ENCODE measurements at places on chromosomes 3 and 15.

DNA sequence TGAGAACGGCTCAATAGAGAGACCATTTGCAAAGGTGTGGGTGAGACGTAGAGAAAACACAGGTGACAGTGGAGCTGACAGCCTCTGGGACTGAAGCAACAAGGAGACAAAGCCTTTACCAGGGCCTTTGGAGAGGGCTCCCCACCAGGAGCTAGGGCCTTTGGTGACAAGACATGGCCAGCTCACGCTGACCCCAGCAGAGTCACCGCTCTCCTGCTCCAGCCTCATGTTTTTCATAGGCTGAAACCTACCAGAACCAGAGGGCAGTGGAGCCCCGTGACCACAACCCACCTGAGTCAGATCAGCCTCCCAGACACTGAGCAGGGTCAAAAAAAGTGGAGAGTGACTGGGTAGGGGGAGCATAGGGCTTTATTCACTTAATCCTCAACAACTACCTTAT, 214.7 kb downstream of the SHQ1 start:
- no peak for DNase-seq

DNA sequence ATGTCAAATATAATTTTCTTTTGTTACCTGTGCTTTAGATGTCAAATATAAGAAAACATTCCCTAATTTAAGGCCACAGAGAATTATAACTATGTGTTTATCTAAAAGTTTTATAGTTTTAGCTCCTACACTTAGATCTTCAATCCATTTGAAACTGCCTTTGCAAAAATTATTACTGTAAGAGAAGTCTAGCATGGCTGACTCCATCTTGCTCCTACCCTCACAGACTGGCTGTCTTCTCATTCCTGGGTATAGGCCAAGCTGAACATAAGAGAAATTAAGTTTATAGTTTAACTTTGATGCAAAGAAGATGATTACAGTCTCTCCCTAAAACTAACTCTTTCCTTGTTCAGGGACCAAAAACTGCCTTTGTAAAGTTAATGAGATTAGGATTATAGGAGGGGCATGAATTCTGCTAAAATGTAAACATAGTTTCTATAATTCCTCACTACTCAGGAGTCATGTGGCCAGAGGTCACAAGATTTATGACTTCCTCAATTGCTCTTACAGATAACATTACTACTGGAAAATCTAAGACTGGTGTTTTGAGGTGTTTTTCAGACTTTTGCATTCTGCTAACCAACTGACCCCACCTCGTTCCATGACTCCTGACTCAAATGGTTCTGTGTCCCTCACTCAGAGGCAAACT, 184.0 kb downstream of the BCHE start:
- DNase-seq: no peak

- DNase-seq: no peak
Measured at GRCh38 chr15:77897896-77898406, 179.6 kb downstream of the TBC1D2B start.

- DNase-seq: no peak
Measured at GRCh38 chr3:16520970-16521881, 7.7 kb upstream of the RFTN1 start.

DNA sequence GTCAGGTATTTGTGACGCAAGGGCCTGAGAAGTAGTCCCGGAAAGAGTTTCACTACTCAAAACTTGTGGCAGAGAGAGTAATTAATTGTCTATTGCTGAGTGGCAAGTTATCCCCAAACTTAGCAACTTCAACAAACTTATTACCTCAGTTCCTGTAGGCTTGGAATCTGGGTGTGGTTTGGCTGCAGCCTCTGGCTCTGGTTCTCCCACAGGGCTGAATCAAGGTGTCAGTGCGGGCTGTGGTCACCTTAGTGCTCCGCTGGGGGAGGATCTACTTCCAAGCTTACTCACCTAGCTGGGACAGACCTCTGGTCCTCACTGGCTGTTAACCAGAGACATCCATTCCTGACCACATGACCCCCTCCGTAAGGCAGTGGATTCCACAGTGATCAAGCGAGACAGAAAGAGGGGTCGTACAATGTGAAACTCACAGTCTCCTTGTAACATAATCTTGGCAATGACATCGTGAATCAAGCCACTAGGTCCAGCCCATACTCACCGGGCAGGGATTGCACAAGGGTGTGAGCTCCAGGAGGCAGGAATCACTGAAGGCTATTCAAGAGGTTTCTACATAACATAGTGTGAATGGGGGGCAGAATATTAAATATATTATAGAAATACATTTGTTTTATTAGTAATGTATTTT, 138.3 kb downstream of the RYR3 start:
- no peak for DNase-seq

GRCh38 chr3:10169000-10169496, 4.3 kb downstream of the IRAK2 start:
- DNase-seq: no peak

DNA sequence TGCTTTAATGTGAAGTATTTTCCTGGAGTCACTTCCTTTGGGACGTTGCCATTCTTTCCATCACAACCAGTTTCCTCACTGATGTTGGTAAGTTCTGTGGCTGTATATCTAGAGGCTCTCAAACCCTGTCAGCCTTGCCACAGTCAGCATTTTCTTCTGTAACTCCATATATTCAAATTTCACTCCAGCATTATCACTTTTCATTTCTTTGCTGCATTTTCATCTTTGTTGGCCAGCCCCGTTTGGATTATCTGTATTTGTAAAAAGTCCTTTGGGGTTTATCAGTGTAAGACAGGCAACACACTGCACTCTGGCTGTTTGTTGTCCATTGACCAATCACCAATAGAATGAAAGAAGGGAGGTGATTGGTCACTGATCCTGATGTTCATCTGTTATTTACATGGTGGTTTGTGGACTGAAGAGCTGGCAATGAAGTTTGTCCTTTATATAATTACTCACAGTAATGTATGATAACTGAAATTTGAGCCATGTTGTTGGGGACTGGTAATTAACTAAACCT, 20.3 kb downstream of the GMPS start:
- no peak for DNase-seq

- no peak for DNase-seq
Measured at GRCh38 chr3:73197187-73197586, 135.7 kb downstream of the EBLN2 start.

DNA sequence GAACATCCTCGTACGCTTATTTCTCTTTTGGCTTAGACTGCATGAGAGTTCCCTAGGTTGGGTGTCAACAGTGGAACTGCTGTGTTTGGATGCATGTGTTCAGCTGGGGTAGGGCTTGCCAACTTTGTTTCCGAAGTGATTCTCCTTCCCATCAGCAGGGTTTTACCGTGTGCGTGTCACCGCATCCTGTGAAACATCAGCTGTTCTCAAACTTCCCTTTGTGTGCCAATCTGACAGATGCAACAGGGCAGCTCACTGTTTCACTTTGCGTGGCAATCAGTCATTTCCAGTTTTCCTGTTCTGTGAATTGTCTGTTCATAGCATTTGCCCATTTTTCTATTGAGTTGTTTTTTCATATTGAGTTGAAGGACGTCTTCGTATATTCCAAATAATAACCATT, 218.8 kb downstream of the VPS13C start:
- no peak for DNase-seq

GRCh38 chr3:1272546-1273265, 179.9 kb downstream of the CNTN6 start:
- no peak for DNase-seq

- no peak for DNase-seq
Measured at GRCh38 chr3:10376353-10376752, 55.4 kb upstream of the SEC13 start.

GRCh38 chr3:132394320-132394719, 23.0 kb upstream of the DNAJC13 start:
- no peak for DNase-seq

- no peak for DNase-seq
Measured at GRCh38 chr3:128561504-128561903, 68.5 kb upstream of the GATA2 start.

- no peak for DNase-seq
Measured at GRCh38 chr3:15113471-15113870, 14.5 kb upstream of the RBSN start.

DNA sequence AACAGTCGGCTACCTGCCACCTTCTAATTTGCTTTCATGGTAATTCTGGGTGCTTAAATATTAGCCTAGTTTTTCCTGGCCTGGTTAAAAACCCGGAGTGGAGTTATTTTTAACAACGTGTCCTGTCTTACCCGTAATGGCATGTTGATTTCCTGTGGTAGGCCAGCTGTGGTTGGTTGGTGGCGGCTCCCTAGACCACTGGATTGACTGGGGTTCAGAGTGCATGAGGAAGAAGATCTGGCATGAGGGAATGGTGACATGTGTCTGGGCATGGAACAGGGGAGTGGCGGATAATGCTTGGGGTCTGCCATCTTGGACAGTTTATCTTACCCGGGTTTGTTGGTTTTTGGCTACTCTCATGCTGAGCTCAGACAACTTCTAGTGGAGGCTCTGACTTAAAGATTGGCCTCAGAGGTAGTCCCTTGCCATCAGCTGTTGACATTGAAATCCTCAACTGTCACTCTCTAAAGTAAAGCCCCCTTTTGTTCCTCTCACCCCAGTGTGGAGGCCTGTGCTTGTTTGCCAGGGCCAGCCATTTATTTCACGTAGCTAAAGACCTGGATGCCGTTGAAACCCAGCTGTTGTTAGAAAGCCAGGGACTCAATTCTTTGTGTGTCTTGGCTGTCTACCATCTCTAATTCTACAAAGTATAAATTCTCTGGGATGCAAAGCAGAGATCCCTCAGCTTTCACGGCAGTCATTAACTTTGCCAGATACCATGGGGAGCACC, 81.6 kb downstream of the DNASE1L3 start:
- no peak for DNase-seq

DNA sequence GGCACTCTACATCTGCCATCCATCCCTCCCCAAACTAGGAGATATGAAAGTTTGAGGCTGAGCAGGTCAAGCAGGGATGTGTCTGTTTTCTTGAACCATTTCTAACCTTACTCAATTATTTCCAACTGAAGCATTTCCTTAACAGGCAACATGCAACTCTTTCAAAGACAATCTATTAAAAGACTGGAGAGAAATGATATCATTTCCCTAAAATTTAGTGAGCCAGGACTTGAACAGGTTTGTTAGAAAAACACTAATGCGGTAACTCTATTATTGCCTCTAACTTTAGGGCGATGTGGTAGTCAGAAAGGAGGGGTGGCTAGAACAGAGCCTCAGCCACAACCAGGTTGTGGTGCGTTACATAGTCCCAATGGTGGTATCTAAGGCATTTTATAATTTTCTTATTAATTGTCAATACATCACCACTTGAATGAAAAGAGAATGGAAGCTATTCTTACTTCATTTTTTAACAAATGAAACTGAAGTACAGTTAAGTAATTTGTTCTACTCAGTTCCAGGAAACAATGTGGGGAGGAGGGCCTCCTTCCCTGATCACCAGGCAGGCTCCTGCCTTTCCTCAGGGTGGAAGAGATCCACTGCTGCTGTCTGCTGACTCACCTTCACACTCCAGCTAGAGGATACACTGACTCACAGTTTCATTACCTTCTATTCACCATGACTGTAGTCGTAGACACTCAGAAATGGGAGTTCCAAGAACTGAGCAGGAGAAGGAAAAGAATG, 22.8 kb downstream of the MYO1E start:
- no peak for DNase-seq

DNA sequence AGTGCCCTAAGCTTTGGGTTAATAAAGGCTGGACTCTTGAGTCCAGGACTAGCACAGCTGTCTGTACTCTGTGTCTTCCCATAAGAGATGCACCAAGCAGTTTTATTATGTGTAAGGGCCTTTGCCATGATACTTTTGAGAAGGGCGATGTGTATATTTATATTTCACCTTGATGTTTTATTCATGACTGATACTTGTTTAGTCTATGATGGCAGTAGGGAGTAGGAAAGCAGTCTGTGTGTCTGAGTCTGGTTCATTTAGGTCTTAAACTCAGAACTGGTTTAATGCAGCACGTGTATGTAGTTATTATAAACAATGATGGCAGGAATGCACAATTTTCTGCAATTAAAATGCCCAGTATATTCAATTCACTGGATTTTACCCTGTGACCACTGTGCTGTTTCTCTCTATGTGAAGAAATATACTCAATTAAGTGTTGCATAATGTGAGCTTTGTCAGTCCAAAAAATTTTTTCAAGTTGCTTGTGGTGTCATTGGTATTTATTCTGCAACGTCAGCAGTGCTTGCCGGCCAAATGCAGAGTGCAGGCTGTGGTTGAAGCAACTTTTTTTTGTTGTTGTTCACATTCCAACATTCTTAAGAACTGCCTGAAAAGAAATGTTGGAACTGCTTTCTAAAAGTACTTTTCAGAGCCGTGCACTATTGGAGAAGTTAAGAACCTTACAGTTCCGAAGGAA, 423.7 kb upstream of the SEMA6D start:
- no peak for DNase-seq

GRCh38 chr3:99866261-99866761, 48.6 kb downstream of the CMSS1 start:
- no peak for DNase-seq

DNA sequence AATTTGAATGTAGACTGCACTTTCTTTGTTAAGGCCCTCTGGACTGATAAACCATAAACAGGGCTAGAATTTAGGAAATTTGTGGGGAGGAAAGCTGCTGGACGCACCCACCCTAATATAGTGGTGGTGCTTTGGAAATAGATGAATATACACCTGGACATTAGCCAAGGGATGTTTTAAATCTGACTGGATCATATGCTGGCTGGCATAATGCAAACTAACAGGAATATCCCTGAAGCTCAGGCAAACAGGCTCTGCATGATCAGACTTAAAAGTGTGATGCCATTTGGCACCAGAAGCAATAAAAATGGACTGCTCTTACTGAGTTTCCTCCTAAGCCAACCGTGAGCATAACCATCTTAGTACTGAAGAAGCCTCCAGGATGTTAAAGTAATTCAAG, 465.8 kb upstream of the ROBO1 start:
- DNase-seq: no peak

DNA sequence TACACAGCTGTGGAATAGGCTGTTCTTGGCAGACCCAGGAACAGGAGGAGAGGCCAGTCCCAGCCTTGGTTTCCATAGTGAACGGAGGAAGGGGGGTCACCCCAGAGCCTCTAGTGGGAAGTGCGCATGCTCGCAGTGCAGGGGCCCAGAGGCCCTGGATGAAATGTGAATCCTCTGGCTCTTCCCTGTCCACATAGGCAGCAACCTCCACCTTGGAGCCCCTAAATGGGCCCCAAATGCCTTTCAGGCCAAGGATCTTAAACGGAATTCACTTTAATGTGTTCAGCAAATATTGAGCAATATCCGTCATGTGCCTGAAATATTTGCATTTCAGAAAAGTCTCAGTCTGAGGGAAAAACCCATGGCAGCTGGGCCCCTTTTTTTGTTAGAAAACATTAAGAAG, 3.3 kb upstream of the NDN start:
- DNase-seq: no peak
